Osteoblast (primary cell): ENCODE measurements at places on chromosomes 7 and 10. TPM values are rescaled to one million over a fixed set of nuclear protein-coding genes. Genes with fewer than 3 reads are reported as not detected.

The PITX3 gene
- total RNA-seq: under 0.01 TPM in 1 of 2 replicates, not detected in the other

The VGF gene
- 0.36 TPM in 1 of 2 replicates, not detected in the other for total RNA-seq

- H3K4me3 ChIP-seq: no peak overlapping the region
- H3K27me3 ChIP-seq: no peaks in the 10 kb centered on the region
- H3K4me1 ChIP-seq: peaks cover 12% of the 10 kb centered on the region
- H3K27ac ChIP-seq: no peak overlapping the region
- DNase-seq: no peak
These were observed 68.0 kb upstream of the ZNF438 start for GRCh38 chr10:31099664-31100063.

DNA sequence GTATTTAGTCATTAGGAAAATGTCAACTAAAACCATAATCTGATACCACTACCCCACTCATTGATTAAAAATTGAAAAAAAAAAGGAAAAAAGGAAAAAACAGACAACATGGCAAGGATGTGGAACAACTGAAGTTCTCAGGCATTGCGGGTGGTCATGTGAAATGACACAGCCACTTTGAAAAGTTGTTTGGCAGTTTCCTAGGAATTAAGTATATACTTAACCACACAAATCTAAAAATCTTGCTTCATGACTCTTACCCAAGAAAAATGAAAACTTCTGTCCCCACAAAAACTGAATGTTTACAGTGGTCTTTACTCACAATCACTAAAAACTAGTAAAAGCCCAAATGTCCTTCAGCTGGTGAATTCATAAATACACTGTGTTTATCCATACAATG is 254.5 kb downstream of the AHR start:
- H3K4me1 ChIP-seq: peaks cover 15% of the 10 kb centered on the region
- no peaks in the 10 kb centered on the region for H3K36me3 ChIP-seq
- H3K27me3 ChIP-seq: no peaks in the 10 kb centered on the region
- DNase-seq: no peak

DNA sequence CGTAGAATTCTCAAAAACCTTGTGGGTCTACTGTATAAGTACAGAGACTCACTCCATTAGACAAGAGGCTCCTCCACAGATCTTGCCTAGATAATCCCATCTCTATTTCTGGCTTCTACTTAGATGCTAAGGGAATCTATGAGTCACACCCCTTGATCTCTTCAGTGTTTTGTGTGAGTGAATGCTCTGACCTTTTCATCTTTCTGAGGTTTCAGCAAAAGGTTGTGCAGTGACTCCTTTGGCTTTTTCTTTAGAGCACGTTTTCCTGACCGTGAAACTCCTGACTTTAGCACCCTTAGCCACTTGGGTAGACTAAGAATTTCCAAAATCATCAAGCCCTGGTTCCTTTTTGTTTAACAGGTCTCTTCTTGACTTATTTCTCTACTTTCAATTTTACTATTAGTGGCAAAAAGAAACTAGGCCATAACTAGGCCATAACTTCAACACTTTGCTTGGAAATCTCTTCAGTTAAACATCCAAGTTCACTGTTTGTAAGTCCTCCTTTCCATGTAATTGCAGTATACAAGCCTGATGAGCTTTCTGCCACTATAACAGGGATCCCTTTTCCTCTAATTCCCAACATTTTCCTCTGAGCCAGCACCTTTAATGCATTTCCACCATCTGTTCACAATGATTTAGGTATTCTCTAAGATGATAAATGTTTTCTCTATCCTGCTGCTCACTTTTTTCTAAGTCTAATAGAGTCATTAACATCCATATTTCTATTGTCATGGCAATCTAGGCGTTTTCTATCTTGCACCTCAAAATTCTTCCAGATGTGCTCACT is 19.4 kb downstream of the COPG2 start:
- peak; percentile 85 for DNase-seq
- H3K4me3 ChIP-seq: no peak overlapping the region
- H3K36me3 ChIP-seq: peaks cover 5% of the 10 kb centered on the region
- H3K27me3 ChIP-seq: no peaks in the 10 kb centered on the region
- H3K27ac ChIP-seq: peak overlapping the region; percentile 72
- H3K4me1 ChIP-seq: peaks cover 14% of the 10 kb centered on the region

GRCh38 chr10:128063736-128064107 is 62.5 kb downstream of the MKI67 start:
- H3K36me3 ChIP-seq: peaks cover 16% of the 10 kb centered on the region
- H3K27me3 ChIP-seq: no peaks in the 10 kb centered on the region
- H3K4me1 ChIP-seq: peaks cover 19% of the 10 kb centered on the region
- H3K4me3 ChIP-seq: no peak overlapping the region

The ELAPOR2 gene
- total RNA-seq: 0.88 and 4.0 TPM in 2 replicates

GRCh38 chr7:139762886-139763285 is 14.9 kb downstream of the HIPK2 start:
- no peaks in the 10 kb centered on the region for H3K27me3 ChIP-seq
- H3K36me3 ChIP-seq: peaks cover 3% of the 10 kb centered on the region
- peaks cover 9% of the 10 kb centered on the region for H3K4me1 ChIP-seq
- no peak overlapping the region for H3K4me3 ChIP-seq
- H3K27ac ChIP-seq: peak overlapping the region; percentile 7
- no peak for DNase-seq

DNA sequence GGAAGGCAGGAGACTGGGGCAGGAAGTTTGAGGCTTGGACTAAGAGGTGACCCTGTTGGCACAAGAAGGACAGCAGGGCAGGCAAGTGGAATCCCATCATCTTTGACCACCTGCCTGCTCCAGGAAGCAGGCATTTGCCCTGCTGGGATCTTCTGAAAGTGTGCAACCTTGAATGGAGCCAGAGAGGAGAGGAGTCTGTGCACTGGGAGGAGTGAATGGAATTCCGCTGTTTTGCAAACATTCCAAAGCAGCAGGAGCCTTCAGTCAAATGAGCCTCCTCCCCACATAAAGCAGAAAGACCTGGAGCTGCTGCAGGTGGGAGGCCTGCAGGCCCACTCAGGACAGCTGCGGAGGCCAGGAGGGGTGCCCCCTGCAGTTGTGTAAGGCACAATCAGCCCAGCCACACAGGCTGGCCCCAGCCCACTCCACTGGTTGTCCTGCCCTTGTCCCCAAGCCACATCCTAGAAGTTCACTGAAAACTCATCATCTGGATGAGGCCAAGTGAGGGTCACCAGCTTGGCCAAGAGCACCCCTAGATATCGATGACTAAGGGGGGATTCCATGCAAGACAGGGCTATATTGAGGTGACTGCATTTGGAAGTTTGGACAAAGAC is 249.5 kb downstream of the RPS24 start:
- H3K27ac ChIP-seq: no peak overlapping the region
- DNase-seq: no peak
- no peak overlapping the region for H3K4me3 ChIP-seq
- H3K27me3 ChIP-seq: no peaks in the 10 kb centered on the region
- no peaks in the 10 kb centered on the region for H3K4me1 ChIP-seq

DNA sequence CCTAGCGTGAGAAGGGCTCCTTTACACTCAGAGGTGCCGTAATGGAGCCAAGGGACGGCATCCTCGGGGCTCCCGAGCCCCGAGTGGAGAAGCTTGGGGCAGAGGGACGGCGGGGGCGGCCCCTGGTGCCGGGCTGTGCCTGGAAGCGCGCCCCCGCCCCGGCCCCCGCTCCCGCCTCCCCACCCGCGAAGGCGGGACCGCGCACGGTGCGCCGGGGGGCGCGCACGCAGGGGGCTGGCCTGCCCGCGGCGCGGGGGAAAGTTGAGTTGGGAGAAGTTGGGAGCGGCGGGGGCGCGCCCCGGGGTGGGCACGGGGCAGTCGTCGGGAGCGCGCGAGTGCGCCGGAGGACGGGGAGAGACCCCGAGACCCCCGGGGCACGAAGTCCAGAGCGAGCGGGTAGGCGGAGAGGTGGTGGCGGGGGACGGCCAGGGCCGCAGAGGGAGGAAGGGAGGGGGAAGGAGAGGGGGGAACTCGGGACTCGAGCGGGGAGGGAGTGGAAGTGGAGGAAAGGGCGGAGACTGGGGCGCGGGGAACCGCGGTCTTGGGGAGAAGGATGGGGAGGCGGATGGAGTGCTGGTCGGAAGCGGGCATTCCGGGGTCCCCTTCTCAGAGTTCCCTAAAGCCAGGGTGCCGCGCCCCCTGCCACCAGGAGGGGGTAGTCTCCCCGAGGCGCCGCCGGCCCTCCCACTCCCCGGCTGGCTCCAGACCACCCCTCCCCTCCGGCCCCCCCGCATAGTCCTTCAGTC is at the start of gene SLC4A2:
Gene SLC4A2 (plus strand): TSS at position 223 of the 746 bp plus-strand sequence. CDS start 2,399 bp downstream, outside the sequence.
- peaks cover 3% of the 10 kb centered on the region for H3K36me3 ChIP-seq
- H3K27ac ChIP-seq: peak within 1 kb of the TSS; percentile 93
- H3K4me3 ChIP-seq: peak within 1 kb of the TSS; percentile 91
- H3K27me3 ChIP-seq: no peaks in the 10 kb centered on the region
- DNase-seq: peak; percentile 99

- no peaks in the 10 kb centered on the region for H3K36me3 ChIP-seq
- no peak overlapping the region for H3K4me3 ChIP-seq
- H3K27me3 ChIP-seq: no peaks in the 10 kb centered on the region
- no peaks in the 10 kb centered on the region for H3K4me1 ChIP-seq
These were observed 165.8 kb downstream of the CFTR start for GRCh38 chr7:117645481-117646165.

- peak overlapping the region; percentile 99 for H3K27ac ChIP-seq
- H3K4me1 ChIP-seq: peaks cover 51% of the 10 kb centered on the region
- no peak overlapping the region for H3K4me3 ChIP-seq
- no peaks in the 10 kb centered on the region for H3K27me3 ChIP-seq
- DNase-seq: no peak
These were observed 7.7 kb upstream of the CPA1 start for GRCh38 chr7:130372402-130373165.

The CYP26C1 gene
- under 0.01 TPM in 2 replicates for total RNA-seq

The ANXA8 gene
- 0.59 and 0.72 TPM in 2 replicates for total RNA-seq

- H3K27ac ChIP-seq: no peak overlapping the region
- H3K4me1 ChIP-seq: no peaks in the 10 kb centered on the region
- H3K36me3 ChIP-seq: no peaks in the 10 kb centered on the region
- DNase-seq: no peak
These were observed 692.0 kb upstream of the IGFBP3 start for GRCh38 chr7:46613116-46613515.

The PRPS1L1 gene
- not detected in 2 replicates for total RNA-seq

DNA sequence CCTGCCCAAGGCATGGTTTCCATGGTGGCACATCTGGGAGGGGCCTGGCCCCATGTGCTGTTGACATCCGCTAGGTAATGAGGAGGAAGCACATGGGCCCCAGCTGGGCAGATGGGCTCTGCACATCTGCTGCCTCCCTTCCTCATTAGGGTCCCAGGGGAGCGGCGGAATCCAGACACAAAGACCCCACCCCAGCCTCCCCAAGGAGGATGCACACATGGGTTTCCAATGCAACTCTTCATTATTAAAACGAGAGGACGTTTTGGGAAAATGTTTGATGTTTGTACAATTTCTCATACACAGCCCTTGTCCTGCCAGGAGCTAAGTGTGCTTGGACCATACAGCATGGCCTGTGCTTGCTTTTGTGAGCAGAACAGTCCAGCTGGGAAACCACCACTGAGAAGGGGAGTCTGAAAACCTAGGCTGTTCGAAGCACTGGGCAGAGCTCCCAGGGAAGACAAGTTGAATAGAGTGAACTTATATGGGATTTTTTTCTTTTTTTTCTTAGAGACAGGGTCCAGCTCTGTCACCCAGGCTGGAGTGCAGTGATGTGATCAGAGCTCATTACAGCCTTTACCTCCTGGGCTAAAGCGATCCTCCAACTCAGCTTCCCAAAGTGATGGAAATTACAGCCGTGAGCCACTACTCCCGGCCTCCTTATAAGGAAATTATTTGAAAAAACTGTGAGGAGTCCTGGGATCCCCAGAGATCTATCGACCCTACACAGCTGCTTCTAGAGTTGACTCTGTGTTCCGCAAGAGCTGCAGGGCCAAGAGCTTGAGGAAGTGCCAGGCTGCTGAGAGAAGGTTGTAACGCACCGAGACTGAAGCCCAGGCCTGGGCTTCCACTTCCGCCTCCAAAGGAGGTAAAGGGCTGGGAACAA is 23.4 kb downstream of the FAM107B start:
- H3K27me3 ChIP-seq: peaks cover 5% of the 10 kb centered on the region
- H3K4me3 ChIP-seq: no peak overlapping the region
- no peak overlapping the region for H3K27ac ChIP-seq
- no peaks in the 10 kb centered on the region for H3K36me3 ChIP-seq

DNA sequence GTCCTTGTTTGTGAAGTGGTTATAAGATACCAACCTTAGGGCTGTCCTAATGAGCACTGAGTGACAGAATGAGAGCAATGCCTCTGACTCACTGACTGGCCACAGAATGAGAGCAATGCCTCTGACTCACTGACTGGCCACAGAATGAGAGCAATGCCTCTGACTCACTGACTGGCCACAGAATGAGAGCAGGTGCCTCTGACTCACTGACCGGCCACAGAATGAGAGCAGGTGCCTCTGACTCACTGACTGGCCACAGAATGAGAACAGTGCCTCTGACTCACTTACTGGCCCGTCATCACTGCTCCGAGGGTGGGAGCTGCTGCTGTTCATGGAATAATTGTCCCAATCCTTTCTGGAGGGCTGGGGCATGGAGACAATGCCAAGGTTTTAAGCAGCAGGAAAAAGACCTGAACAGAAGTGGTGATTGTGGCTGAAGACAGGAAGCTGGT is 265.2 kb upstream of the PPP2R2D start:
- no peaks in the 10 kb centered on the region for H3K4me1 ChIP-seq
- H3K4me3 ChIP-seq: no peak overlapping the region
- H3K27ac ChIP-seq: no peak overlapping the region
- DNase-seq: no peak
- H3K36me3 ChIP-seq: no peaks in the 10 kb centered on the region

The SLC18A3 gene
- not detected in 2 replicates for total RNA-seq

The TAS2R5 gene
- total RNA-seq: 0.72 and 1.8 TPM in 2 replicates

The SGCE gene
- 59.8 and 60.8 TPM in 2 replicates for total RNA-seq

The SERPINE1 gene
- total RNA-seq: 237 and 278 TPM in 2 replicates

DNA sequence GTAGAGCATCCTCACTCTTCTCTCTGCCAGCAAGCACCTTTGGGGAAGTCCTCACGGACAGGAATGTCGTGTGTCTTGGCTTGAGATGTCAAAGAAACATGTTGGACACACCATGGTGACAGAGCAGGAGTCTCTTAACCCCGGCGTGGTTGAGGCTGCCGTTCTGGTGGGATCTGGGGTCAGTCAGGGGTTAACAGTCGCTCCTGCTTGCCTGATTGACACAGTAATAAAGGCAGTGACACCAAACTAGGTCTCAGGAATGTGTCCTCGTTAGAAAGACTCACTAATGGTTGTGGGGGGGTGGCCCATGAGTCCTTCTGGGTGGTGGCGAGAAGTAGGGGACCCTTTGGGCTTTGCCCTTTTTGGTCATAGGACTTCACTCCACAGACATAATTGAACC is 69.0 kb downstream of the TCF7L2 start:
- H3K27ac ChIP-seq: no peak overlapping the region
- no peaks in the 10 kb centered on the region for H3K4me1 ChIP-seq

The OR2A12 gene
- not detected in 2 replicates for total RNA-seq

DNA sequence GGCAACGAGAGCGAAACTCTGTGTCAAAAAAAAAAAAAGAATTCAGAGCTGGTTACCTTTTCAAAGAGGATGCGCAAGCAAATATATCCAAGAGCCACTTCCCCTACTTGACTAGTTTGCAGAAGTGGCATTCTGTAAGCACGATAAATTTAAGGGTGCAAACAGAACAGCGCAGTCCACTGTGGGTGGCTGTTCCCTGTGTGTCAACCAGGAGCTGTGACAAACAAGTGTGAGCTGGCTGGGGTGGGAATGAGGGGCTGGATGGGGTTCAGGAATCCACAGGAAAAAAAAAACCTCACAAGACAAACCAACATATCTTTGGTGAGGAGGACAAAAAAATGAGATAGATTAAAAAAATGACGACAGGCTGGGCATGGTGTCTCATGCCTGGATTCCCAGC is 15.9 kb downstream of the GUSB start:
- H3K36me3 ChIP-seq: peaks cover 31% of the 10 kb centered on the region
- no peaks in the 10 kb centered on the region for H3K27me3 ChIP-seq
- no peak for DNase-seq
- H3K4me1 ChIP-seq: no peaks in the 10 kb centered on the region
- no peak overlapping the region for H3K27ac ChIP-seq

The GIMAP5 gene
- not detected in 2 replicates for total RNA-seq
